ENCODE measurements at places on chromosomes 1 and 21. TPM values are rescaled to one million over a fixed set of nuclear protein-coding genes. Genes with fewer than 3 reads are reported as not detected.

- DNase-seq = no peak
Observed at GRCh38 chr1:182035097-182035770, 26.3 kb downstream of the ZNF648 start.

GRCh38 chr1:219659684-219660083, 46.8 kb upstream of the ZC3H11B start:
- DNase-seq = no peak

DNA sequence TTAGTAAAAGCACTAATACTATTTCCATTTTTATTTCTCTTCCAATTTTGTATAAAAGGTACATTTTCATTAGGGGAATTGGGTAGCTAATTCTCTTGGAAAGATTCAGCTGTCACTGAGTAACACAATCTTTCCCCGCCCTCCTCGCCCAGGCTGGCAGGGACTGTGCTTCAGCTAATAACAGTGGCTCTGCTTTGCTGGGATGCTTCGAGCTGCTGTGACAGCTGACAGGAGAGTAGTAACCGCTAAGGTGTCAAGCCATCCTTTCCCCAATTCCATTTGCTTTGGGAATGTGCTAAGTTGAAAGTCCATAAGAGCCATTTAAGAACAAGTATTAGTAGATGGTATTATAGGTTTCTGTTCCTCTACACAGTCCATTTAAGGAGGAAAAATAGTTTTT, 106.7 kb upstream of the NRIP1 start:
- DNase-seq = no peak

Gene DISP3
- total RNA-seq = 6.2 TPM

Gene OR2T35
- not detected for total RNA-seq

DNA sequence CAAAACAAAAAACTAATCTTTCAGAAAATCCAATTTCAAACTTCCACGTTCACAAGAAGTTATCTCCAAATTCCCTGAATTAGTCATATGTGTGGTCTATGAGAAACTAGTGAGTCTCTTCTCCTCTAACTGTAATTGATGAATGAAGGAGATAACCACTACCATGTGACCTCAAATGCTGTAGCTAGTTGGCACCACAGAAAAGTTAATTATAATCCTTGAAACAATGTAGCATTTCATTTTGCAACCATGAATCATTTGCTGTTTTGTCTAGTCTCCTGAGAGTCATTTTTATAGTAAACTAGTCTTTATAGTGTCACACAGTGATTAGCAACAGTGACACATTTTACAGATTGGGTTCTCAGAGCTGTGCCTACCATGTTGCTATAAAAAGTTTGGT, 287.5 kb downstream of the LRRIQ3 start:
- no peak for DNase-seq

Gene ADAM30
- total RNA-seq = not detected

Gene TMEM82
- 1.4 TPM for total RNA-seq

- DNase-seq = no peak
Observed at GRCh38 chr1:42730002-42730401, 10.0 kb downstream of the CLDN19 start.

DNA sequence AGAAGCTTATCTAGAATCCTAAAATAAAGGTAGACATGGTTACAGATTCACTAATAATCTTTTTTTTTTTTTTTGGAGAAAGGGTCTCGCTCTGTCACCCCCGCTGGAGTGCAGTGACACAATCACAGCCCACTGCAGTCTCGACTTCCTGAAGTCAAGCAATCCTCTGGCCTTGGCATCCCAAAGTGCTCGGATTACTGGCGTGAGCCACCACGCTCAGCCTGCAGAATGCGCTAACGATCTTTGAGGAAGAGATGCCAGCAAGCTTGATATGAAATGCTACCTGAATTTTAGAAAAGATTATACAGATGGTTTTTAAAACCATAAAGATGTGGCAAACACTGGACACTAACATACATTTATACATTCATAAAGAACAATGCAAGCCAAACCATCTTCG, 4.1 kb upstream of the GNPAT start:
- DNase-seq = no peak

GRCh38 chr1:87296206-87296605, 32.5 kb upstream of the LMO4 start:
- DNase-seq = no peak

Gene RGS18
- not detected for total RNA-seq

- no peak for DNase-seq
Observed at GRCh38 chr1:154726443-154726842, 118.5 kb upstream of the ADAR start.

DNA sequence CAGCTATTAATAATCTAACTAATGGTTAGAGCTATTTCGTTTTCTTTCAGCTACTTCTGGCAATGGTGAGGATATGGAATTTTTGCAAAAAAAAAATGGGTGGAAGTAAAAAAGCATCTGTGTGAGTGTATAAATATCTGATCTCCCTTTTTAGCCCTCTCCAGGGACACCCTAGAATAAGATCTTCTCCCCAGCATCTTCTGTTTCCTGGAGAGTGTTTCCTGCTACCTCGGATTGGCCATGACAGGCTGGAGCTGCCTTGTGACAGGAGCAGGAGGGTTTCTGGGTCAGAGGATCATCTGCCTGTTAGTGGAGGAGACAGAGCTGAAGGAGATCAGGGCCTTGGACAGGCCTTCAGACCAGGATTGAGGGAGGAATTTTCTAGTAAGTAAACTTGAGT, 23.8 kb downstream of the HSD3B2 start:
- no peak for DNase-seq

GRCh38 chr1:223161321-223161720, 18.3 kb upstream of the TLR5 start:
- no peak for DNase-seq

DNA sequence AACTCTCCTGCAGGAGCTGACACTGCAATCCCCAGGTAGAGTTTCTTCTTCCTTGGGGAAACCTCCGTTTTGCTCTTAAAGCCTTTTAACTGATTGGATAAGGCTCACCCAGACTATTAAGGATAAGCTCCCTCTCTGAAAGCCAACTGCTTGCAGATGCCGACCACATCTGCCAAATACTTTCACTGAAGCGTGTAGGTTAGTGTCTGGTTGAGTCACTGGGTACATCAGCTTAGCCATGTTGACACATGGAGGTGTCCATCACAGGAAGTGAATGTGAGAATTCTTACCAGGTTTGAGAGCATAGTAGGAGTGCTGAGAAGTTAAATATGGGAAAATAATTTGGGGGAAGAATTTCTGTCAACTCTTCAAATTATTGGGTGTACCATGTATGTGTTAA, 202.0 kb downstream of the AJAP1 start:
- DNase-seq = no peak

GRCh38 chr1:74478979-74479378, 33.4 kb downstream of the LRRC53 start:
- no peak for DNase-seq

DNA sequence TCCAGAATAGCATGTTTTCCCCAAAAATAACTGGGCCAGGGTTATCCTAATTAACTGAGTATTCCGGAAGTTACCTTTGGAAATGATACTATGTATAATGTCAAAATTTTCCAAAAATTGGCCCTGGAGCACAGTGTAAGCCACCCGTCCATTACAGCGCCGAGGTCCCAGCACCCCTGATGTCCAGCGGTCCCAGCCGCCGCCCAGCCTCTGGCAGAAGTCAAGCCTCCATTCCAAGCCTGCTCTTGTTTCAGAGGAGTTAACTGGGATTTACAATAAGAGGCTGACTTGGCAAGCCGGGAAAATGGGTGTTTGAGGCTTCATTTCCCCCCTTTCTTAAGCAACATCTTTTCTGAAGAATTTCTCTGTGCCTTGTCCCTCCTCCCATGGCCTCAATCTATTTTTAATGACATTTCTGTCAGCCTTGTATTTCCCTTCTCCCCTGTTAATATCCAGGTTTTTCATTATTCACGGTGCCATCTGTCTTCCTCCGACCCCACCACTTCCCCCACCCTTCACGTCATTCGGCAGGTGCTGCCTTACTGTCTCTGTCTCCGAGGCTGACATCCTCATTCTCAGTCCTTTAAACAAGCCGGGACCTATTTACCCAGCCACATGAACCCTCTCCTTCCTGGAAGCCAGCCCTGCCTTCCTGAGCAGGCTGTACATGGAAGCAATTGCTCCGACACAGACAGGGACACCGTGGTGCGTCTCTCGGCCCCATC, 490.9 kb downstream of the NPHP4 start:
- DNase-seq = no peak

- DNase-seq = no peak
Observed at GRCh38 chr21:45824546-45825215, 156.9 kb upstream of the COL6A1 start.

Gene LYPD8
- total RNA-seq = not detected

Gene OR2T33
- total RNA-seq = not detected

- no peak for DNase-seq
Observed at GRCh38 chr1:228898582-228898992, 163.3 kb downstream of the RHOU start.

- no peak for DNase-seq
Observed at GRCh38 chr1:22633697-22634463, 2.5 kb upstream of the C1QA start.

GRCh38 chr21:38931291-38931690, 125.6 kb downstream of the ETS2 start:
- no peak for DNase-seq

Gene BARHL2
- not detected for total RNA-seq

Gene DCAF6
- 42.7 TPM for total RNA-seq

Gene TSEN15
- 23.7 TPM for total RNA-seq

Gene LEFTY2
- 0.51 TPM for total RNA-seq

DNA sequence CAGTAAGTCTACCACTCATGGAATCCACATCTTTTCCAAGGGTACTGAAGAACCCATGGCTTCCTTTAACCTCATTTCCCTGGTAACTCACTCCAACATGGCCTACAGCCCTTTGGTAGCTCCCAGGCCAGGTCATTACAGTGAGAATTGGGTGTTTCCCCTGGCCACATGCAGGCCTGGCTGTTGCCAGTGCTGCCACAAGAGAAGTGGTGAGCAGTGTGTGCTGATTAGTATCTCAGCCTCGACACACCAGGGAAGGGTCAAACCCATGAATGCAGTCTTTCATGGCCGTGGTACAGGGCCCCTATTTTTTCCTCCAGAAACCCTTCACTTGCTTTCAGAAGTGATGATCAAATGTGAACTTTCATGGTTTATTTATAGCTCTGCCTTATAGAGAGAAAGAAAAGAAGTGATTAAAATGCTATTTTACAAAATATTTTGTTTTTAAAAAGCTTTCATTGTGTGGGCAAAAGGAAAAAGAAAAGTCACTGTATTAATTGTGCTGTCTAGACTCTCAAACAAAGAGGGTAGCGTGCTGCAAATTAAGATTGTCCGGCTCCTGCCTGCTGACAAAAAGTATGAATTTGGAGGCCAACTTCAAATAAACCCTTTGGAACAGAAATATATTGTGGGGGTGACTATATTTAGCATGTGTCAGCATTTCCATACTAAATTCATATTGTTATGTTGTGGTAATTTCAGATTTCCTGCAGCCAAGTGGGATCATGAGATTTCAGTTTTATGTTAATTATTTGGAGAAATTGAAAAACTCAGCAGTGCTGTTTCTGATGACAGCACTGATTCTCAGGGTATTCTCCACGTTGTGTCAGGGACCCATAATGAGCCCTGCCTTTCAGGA, 62.0 kb upstream of the HOOK1 start:
- no peak for DNase-seq

Gene EPHB2
- total RNA-seq = 69.4 TPM
